Colonic mucosa (tissue), 4 donors: ENCODE measurements at places on chromosomes 6 and 20. TPM values are rescaled to one million over a fixed set of nuclear protein-coding genes. Genes with fewer than 3 reads are reported as not detected.

DNA sequence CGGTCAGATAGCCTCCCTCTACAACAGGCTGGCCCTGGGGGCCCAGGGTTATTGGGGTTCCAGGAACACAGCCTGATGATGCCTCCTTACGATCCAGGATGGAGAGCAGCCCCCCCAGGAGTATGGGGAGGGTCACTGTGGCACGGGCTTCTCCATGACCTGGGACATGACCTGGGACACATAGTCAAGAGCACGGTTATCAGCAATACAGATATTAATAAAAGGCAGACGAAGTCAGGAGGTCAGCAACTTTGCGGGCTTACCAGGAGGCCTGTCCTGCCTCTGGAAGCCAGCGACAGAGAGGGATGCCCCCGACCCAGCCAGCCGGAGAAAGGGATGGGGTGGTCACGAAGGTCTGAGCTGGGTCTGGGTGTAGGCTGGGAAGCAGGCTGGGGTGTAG is 795 bp downstream of the MMP24OS start:
- H3K27me3 ChIP-seq, result no peaks in the 10 kb centered on the region
- DNase-seq, result no peak
- peak overlapping the region; percentile 98 for H3K27ac ChIP-seq
- H3K36me3 ChIP-seq, result peaks cover 14% of the 10 kb centered on the region

GRCh38 chr6:104183816-104184435 is 675.8 kb downstream of the HACE1 start:
- H3K4me1 ChIP-seq, result no peaks in the 10 kb centered on the region
- no peak overlapping the region for H3K27ac ChIP-seq
- no peak for DNase-seq
- no peaks in the 10 kb centered on the region for H3K36me3 ChIP-seq
- H3K4me3 ChIP-seq, result no peak overlapping the region

DNA sequence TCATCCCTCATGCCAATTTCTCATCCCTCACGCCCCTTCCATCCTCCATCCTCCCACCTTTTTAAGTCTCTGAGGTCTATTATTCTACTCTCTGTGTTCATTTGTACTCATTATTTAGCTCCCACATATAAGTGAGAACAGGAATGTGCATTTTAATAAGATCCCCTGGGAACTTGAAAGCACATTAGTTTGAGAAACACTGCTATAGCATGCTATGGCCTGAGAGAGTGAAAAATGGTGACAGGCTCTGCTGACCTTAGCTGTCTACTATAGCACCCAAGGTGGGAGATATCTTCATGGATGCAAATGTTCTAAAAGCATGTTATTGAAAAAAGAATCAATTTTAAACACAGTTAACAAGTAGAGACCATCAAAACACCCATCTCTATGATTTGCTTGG is 712.0 kb downstream of the TFAP2A start:
- H3K27me3 ChIP-seq, result no peaks in the 10 kb centered on the region
- H3K27ac ChIP-seq, result no peak overlapping the region
- no peaks in the 10 kb centered on the region for H3K36me3 ChIP-seq

GRCh38 chr6:151101161-151101815 is 138.5 kb upstream of the AKAP12 start:
- H3K4me3 ChIP-seq, result no peak overlapping the region
- no peaks in the 10 kb centered on the region for H3K36me3 ChIP-seq
- H3K4me1 ChIP-seq, result no peaks in the 10 kb centered on the region

GRCh38 chr6:141140905-141141304 is 991.8 kb upstream of the GJE1 start:
- H3K4me1 ChIP-seq, result no peaks in the 10 kb centered on the region
- no peaks in the 10 kb centered on the region for H3K27me3 ChIP-seq
- no peak for DNase-seq
- no peaks in the 10 kb centered on the region for H3K36me3 ChIP-seq
- H3K27ac ChIP-seq, result no peak overlapping the region
- no peak overlapping the region for H3K4me3 ChIP-seq

RIPPLY2 gene
- total RNA-seq, result not detected

STMN3 gene
- total RNA-seq, result 5.3 TPM

TBC1D32 gene
- total RNA-seq, result 6.0 TPM
